ENCODE measurements at places on chromosomes 6 and 20.

- no peak for DNase-seq
Observed at GRCh38 chr6:43149265-43149664, 21.8 kb upstream of the SRF start.

DNA sequence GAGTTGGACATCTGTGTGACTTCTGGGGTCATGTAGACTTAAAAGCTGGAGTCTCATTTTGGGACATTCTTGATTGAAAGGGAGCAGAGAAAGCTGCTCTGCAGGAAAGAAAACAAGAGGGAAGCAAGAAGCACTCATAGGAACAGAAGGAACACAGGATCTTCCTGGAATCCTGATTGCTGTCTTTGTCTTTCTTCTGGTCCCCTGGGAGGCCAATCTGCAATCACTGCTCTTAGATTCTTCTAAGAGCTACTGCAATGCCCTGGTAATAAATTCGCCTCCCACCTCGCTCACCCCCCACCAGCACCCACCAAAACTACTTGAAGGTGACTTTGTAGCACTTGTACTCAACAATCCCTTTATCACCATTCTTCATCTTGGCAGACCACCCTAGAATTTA lies 51.8 kb downstream of the SLC35B3 start:
- DNase-seq, result no peak

DNA sequence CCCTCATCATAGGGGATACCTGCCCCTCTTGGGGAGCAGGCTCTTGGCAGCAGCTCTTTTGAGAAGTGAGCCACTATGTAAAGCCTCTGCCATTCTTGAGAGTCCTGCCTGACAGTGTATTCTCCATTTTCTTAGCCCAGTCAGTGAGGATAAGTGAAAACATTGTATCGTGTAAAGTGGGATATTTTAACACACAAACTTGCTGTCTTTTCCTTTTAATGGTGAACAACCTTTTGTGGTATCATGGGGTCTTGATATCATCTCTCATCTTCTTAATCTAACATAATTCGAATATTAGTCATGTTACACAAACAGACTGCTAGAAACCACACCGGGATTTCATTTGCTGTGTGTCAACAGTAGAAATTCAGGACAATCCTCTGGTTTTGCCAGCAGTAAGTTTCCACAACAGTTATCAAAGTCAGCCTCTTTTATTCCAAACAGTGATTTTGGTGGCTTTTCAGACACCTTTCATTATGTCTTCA lies 136.2 kb downstream of the HIVEP1 start:
- DNase-seq, result no peak

GRCh38 chr6:21382821-21383449 lies 210.6 kb upstream of the SOX4 start:
- no peak for DNase-seq
